ENCODE measurements at places on chromosomes 11 and 22. TPM values are rescaled to one million over a fixed set of nuclear protein-coding genes. Genes with fewer than 3 reads are reported as not detected.

The LRRC74B gene
- not detected for total RNA-seq

DNA sequence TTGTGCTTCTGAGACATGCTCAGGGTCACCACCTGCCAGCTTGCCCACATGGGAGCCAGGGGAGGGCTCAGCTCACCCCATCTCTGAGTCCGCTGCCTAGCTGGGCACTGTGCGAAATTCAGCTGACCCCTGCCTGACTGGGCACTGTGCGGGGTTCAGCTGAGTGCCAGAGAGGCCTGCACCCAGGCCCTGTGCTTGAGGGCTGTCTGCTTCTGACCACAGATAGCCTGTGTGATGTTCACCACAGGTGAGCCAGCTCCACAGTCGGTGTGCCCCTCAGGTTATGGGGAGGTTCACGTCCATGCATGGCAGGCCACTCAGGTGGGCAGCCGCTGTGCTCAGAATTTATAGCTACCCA, 84.5 kb upstream of the SUSD2 start:
- DNase-seq: peak; percentile 76

GRCh38 chr11:59898650-59899049, 20.1 kb downstream of the OOSP3 start:
- DNase-seq: no peak

- DNase-seq: no peak
Measured at GRCh38 chr11:129458278-129458677, 82.6 kb downstream of the BARX2 start.

DNA sequence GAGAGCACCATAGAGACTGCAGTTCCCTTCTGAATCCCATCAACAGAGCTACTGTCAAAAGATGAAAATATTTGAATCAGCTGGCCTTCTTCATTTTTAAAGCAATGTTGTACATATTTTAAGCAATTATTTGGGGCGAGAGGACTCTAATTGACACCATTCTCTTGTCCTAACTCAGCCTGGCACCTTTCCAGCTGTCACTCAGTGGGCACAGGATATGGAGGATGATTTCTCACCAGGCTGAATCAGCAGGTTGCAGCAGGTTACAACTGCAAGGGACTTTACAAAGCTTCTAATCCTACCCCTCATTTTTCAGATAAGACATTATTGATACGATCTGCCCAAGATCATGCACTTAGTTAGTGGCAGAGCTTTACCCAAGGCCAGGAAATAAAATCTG, 11.9 kb upstream of the WT1 start:
- DNase-seq: no peak

The DDX6 gene
- 156 TPM for total RNA-seq

- no peak for DNase-seq
Measured at GRCh38 chr11:102254047-102254446, 63.2 kb upstream of the BIRC3 start.

DNA sequence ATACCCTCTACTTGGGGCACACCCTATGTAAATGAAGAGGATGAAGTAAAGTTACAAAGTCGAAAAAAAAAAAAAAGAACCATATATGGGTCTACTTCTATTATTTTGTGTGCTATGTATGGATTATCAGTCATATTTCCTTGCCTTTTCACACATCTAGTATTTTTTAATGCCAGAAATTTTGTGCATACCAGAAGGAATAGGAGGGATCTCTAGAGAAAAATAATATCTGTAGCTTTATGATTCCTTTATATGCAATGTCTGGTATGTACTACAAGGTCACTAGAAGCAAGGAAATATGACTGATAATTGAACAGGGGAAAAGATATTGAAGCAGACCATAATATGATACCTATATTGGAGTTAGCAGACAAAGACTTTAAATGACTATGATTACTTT, 713.4 kb downstream of the OPCML start:
- DNase-seq: no peak

DNA sequence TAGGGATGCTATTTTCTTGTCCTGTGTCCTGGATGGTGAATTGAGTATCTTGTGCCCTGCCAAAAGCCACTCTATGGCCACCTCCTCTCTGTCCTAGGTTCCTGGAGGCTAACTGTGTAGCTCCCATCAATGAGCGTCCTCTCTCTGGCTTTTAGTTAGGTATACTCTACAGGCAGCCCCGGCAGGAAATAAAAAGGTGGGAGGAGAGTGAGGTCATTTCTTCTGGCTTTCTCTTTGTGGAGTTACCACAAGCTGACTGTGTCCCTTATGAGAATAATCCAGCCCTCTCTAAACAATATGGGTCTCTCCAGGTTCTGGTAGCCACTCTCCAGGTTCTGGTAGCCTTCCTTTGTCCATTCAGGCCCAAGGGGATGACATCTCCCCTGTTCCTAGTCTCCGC, 11.7 kb upstream of the ASPHD2 start:
- DNase-seq: no peak

The PARVG gene
- 0.27 TPM for total RNA-seq

DNA sequence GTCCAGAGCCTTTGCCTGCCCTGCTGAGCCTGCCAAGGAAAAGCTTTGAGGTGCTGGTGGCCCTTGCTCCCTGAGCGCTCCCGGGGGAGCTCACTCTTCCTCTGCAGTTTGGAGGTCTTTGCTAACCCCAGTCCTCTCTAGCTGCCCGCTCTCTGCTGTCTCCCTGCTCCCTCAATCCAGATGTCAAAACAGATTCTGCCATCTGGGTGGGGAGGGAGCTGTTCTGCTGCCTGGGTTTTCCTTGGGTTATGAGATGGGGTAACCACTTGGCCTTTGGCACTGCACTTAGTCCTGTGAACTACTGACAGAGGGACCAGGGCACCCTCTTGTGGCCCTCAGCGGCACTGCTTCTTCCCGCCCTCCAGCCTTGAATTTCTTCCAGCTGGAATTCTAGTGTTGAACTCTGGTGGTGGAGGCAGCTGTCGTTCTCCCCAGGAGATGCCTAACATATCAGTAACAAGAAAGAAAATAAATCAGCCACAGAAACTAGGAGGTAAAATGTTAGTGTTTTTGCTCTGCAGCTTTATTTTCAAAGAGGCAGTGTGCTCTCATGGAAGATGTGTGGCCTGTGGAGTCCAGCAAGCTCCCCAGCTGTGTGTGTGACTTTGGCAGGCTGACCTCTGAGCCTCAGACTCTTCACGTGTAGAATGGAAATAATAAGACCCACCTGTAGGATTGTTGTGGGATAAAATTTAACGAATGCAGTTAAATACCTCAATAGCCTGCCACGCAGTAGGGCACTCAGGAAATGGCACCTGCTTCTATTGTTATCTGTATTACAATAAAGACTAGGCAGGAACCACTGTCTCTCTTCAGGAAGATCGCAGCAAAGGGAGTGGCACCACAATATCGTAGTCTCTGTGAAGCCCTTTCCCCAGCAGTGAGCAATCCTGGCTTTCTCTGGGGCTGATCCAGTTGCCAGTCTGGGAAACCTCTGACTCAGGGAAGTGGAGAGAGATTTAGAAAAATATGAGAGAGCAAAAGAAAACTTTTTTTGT, 23.4 kb downstream of the ARFGAP2 start:
- DNase-seq: no peak

DNA sequence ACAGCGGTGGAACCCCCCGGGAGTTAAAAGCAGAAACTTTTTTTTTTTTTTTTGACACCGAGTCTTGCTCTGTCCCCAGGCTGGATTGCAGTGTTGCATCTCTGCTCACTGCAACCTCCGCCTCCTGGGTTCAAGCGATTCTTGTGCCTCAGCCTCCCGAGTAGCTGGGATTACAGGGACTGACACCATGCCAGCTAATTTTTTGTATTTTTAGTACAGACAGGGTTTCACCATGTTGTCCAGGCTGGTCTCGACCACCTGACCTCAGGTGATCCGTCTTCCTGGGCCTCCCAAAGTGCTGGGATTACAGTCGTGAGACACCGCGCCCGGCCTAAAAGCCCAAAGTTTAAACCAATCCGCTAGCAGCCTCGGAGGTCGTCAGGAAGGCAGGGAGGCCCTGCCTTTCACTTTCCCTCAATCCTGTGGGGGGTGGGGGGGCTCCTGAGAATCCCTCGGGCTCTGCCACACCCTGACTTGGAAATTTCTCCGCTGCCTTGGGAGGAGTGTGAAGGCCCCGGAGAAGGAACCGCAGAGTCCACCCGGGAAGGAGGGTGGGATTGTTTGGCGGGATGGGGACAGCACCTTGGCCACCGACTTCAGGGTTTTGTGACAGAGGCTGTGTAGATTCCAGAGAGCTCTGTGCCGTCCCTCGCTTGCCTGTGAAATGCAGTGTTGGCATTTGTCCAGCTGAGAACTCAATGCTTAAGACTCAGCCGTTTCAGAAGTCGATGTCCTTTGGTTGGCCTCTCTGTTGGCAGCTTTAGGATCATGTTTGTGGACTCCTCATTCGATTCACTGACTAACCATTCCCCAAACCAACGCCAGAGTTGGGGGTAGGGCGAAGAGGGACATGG, 1.0 kb downstream of the ARHGAP8 start:
- DNase-seq: peak; percentile 13

GRCh38 chr11:25602149-25602548, 729.8 kb upstream of the ANO3 start:
- DNase-seq: no peak

The TYMP gene
- 12.5 TPM for total RNA-seq

DNA sequence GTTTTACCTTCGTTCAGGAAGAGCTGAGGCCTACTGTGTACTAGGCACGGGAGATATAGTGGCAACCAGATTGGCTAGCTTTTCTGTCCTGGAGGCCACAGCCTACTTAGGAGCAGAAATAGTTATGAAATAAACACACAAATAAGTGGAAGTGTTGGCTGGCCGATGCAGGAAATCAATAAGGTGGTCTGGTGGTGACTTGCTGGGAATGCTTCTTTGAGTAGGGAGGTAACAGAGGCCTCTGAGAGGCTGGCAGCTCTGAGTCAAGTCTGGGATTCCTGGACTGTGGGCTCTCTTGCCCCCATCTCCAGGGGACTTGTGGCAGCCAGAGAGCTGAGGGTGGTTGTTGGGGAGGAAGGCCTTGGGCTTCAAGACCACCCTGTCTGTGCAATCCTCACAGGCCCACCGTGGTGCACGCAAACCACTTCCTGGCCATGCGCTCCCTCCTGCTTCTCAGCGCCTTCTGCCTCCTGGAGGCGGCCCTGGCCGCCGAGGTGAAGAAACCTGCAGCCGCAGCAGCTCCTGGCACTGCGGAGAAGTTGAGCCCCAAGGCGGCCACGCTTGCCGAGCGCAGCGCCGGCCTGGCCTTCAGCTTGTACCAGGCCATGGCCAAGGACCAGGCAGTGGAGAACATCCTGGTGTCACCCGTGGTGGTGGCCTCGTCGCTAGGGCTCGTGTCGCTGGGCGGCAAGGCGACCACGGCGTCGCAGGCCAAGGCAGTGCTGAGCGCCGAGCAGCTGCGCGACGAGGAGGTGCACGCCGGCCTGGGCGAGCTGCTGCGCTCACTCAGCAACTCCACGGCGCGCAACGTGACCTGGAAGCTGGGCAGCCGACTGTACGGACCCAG, 4.1 kb downstream of the SERPINH1 start:
- no peak for DNase-seq

DNA sequence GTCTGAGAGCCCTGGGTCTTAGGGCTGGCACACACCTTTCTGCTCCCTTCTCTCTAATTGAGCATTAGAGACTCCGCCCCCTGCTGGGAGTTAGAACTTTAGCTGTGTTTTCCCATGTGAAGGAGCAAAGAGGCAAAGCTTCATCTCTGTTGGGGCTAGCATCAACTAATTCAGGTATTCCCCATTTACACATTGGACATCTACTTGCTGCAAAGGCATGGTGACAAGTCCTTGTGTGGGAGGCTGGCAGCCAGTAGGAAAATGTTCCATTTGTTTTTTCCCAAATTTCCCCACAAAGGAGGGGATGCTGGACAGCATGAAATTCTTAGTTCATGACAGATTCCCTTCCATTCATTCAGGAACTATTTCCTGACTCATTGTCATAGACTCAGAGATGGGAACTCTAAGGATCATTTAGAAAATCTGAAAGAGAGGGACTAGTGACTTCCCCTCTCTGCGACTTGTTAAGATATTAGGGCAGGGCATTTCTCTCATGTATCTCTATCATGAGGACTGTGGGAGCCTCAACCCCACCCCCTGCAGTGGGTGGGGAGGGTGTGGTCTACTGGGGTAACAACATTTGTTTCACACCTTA, 3.6 kb downstream of the CD44 start:
- no peak for DNase-seq

The SLC5A12 gene
- 0.97 TPM for total RNA-seq

The OOSP1 gene
- total RNA-seq: not detected

- DNase-seq: peak; percentile 59
Measured at GRCh38 chr11:64560941-64561340, 30.1 kb upstream of the SLC22A12 start.

The CD3E gene
- total RNA-seq: not detected

The PLCB3 gene
- total RNA-seq: 47.2 TPM

The C11orf86 gene
- total RNA-seq: not detected

The OR2D2 gene
- total RNA-seq: not detected

DNA sequence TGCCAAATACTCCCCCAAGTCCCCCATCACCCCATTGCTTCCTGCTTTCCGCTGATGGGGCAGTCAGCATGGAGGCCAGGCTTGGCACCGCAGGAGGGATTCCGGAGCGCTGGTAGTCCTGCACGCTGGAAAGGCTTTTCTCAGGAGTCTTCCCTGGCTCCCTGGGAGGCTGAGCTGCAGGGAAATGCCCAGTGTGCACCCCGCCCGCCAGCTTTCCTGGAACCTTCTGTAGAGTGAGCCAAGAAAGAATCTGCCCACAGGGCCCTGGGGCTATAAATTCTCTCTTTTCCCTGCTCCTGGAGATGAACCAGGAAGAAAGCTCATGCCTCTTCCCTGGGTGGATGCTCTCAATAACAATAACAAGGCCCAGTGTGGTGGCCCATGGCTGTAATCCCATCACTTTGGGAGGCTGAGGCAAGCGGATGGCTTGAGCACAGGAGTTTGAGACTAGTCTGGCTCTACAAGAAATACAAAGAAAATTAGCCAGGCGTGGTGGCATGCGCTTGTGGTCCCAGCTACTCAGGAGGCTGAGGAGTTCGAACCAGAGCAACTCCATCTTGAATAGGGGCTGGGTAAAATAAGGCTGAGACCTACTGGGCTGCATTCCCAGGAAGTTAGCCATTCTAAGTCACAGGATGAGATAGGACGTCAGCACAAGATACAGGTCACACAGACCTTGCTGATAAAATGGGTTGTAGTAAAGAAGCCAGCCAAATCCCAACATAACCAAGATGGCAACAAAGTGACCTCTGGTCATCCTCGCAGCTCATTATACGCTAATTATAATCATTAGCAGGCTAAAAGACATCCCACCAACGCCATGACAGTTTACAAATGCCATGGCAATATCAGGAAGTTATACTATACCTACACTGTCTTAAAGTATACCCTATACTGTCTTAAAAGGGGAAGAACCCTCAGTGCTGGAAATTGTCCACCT, 46.4 kb upstream of the FTH1 start:
- no peak for DNase-seq

DNA sequence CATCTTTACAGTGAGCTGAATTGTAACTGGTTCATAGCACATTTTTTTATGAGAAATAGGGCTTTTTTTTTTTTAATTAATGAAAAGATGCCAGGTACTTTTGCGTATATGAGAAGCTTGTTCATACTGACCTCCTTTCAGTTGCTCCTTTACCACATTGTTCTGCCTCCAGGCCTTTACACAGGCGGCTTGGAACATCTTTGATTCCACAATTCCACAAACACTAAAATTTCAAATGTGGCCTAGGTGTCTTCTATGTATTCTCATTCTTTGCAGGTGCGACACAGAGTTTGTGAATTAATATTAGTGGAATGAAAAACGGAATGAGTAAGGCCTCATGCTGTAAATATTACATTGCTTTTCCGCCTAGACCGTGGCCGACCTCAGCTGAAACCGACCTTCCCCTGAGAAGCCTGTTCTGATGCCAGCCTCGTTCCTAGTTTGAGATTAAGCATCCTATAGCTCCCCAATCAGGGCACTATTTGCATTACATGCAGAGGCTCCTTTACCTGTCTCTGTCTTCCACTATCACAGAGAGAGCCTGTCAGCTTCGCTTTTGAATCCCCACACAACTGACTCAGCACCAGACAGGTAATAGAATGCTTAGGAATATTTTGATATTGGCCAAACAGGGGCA, 125.8 kb downstream of the LDLRAD3 start:
- DNase-seq: no peak

The C11orf91 gene
- total RNA-seq: not detected
